ENCODE measurements at places on chromosomes 16 and 17. TPM values are rescaled to one million over a fixed set of nuclear protein-coding genes. Genes with fewer than 3 reads are reported as not detected.

- no peak for DNase-seq
Observed at GRCh38 chr16:66093191-66093590, 273.3 kb upstream of the CDH5 start.

The LIG3 gene
- total RNA-seq, result 38.7 TPM

The EPN3 gene
- not detected for total RNA-seq

DNA sequence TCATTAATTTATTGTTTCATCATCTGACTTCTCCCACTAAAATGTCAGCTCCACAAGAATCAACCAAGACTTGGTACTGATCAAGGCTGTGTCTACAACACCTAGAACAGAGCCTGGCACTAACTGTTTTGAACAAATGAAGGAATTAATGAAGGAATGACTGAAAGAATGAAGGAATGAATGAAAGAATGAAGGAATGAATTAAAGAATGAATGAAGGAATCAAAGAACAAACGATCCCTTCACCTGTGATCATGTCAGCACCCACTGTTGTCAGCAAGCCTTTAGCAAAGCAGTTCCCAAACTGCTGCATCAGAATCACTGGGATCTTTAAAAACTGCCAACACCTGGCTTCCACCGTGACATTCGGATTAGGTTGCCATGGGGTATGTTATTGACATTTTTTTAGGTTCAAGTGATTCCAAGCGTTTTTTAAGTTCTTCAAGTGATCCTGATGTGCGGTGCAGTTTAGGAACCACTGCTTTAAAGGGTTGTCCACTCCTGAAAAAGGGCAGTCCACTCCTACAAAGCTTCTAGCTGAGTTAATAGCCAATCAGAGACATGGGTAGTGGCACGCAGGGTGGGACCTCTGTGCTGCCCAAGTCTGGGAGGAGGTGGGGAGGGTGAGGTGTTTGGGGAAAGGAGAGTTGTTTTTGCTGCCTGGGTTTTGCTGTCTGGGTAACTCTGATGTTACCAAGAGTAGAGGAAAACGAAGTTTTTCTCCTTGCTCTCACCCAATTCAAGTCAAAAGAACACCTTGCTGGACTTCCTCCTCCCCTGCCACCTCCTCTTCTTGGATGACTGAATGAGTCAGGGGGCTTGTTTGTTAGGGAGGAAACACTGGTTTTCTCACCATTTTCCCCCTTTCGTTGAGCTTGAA lies 89.7 kb downstream of the RAB11FIP4 start:
- DNase-seq, result no peak
